Stimulated activated CD4-positive, alpha-beta T cell treated with anti-CD3 and anti-CD28 coated beads, Interleukin-1b, Interleukin-23, amount 100 ng/mL, for 24 hours (primary cell): ENCODE measurements at places on chromosomes 11 and 22.
A peak's percentile ranks its signal among the peaks of the same experiment; 100 is the strongest.

- no peak for DNase-seq
These were observed 46.4 kb upstream of the FTH1 start for GRCh38 chr11:62013537-62014476.

- no peak for DNase-seq
These were observed 74.7 kb upstream of the RRM1 start for GRCh38 chr11:4019891-4020290.

- no peak for DNase-seq
These were observed 5.7 kb downstream of the POLR3H start for GRCh38 chr22:41538583-41538982.

- DNase-seq, result no peak
These were observed 870 bp upstream of the FREY1 start for GRCh38 chr11:45907911-45908370.

DNA sequence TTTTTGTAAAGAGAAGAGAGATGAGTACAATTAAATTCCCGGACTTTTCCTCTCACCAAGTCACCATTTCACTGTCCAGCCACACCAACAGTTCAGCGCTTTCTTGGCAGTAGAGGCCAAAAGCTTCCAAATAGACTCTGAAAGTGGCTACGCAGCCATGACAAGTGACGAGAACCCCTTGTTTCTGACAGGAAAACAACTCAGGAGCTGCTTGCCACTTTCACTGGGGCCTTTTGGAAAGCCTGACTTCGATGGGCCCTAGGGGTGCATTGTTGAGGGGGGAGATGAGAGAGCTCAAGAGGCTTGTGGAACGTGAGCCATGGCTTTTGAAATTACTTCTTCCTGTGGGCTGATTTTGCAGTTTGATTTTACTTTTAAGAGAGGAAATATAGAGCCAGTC, 422.1 kb upstream of the FAT3 start:
- no peak for DNase-seq

DNA sequence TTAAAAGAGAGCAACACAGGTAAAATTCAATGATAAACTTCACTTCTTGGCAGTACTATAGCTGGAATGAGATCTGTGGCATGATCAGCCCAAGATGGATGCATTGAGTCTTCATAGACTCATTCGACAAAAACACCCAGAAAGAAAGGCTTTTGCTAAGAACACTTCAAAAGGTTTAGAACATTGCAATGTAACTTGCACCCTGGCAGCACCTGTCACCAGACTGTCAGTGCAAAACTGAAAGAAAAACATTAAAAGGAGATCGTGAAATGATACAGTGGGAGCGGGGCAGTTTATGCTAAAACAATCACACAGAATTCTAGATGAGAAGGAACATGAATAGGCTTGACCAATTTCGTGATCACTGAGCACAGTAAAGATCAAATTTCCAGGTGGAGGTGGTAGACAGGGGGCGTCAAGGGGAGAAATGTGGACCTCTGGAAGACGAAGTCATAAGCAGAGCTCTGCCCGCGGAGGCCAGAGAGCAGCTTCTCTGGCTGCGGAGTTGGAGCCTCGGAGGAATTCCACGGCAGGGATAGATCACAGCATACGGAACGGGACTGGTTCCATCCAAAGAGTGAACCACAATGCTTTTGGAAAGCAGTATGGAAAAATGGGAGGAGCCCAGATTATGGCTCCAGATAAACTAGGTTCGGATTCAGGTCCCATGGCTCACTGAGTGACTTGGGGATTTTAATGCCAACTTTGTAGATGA, 11.9 kb downstream of the VSIG10L2 start:
- DNase-seq, result no peak

- no peak for DNase-seq
These were observed at the start of gene LRRC10B for GRCh38 chr11:61507962-61508861. Gene LRRC10B (plus strand): TSS chr11:61508749. CDS start chr11:61508999, 250 bp downstream.

GRCh38 chr11:102559839-102560238, 29.3 kb upstream of the MMP7 start:
- no peak for DNase-seq

- DNase-seq, result no peak
These were observed 36.2 kb upstream of the POGLUT3 start for GRCh38 chr11:108534274-108534882.

DNA sequence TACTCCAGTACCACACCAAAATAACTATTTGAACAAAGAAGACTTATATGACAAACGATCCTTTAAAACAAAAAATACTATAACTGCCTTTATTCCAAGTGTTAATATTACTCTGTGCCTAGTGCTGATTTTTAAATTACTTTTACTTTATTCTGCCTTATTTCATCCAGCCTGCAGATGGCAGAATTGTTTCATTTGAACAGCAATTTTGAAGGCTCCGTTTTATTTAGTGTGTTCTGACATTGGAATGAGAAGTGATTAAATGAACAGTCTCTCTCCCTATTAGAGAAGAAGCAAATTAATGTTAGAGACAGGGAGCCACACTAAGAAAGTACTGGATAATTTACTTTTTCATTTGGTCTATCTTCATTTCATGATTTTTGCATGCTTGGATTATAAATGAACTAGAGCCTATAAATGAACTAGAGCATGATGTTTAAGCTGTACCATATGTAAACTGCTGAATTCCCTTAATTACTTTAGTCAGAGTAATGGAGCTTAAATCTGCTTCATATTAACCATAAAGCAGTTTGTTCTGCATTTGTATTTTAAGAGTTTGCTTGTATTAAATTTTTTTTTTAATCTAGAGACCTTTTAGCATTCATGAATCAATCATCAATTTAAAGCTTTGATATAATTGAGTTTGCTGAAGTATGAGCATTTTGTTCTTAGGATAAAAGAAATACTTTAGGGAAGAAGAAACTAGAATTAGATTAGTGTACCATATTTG, 9.8 kb downstream of the PDHX start:
- no peak for DNase-seq

- DNase-seq, result no peak
These were observed 744.6 kb downstream of the FAM181B start for GRCh38 chr11:81989093-81989492.

DNA sequence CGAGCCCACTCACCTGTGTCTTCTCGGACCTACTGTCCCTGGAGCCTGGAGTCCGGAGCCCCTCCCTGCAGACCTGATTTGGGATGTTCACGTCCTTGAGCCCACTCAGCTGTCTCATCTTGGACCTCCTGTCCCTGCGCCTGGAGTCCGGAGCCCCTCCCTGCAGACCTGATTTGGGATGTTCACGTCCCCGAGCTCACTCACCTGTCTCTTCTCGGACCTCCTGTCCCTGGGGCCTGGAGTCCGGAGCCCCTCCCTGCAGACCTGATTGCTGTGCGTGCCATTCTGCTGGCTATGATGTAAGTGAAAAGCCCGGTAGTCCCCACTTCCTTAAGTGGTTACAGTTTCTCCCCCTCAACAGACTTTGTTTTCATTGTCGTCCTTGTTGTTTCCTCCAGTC, 867.1 kb downstream of the BRD1 start:
- DNase-seq, result no peak

- DNase-seq, result no peak
These were observed 2.4 kb downstream of the TSKU start for GRCh38 chr11:76785513-76785912.

GRCh38 chr11:20880094-20880493, 210.7 kb downstream of the NELL1 start:
- no peak for DNase-seq

DNA sequence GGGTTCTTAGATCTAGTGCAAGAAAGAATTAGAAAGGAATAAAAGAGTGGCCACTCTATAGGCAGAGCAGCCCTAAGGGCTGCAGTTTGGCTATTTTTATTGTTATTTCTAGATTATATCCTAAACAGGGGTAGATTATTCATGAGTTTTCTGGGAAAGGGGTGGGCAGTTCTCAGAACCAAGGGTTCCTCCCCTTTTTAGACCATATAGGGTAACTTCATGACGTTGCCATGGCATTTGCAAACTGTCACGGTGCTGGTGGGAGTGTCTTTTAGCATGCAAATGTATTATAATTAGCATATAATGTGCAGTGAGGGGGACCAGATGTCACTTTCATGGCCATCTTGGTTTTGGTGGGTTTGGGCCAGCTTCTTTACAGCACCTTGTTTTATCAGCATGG, 44.6 kb downstream of the METTL15 start:
- no peak for DNase-seq

GRCh38 chr11:102111011-102111786, 952 bp downstream of the YAP1 start:
- no peak for DNase-seq

DNA sequence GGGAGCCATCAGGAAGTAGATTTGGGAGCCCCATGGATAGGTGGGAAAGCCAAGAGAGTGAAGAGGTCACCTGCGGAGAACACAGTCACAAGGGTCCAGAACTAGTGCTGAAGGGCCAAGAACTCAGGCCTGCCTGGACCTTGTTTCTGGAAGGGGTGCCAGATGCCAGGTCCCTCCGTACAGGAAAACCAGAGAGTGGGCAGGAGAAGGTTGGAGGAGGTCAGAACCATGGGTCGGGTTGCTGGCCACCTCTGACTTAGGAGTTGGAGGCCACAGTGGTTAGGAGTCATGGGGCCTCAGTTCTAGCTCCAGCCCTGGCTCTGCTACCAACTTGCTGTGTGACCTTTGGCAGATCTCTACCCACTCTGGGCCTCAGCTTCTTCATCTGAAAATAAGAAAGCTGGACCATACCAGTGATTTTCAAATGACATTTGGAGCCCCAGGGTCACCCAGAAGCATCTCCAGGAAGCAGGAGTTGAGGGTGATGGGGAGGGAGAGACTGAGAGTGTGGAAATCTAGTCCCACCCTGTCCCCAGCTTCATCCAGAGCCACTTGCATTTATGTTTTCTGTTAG, 20.8 kb upstream of the TUB start:
- no peak for DNase-seq

GRCh38 chr22:44639891-44640617, 62.0 kb upstream of the PRR5 start:
- no peak for DNase-seq

GRCh38 chr11:66089067-66089466, 19.0 kb downstream of the PACS1 start:
- no peak for DNase-seq

GRCh38 chr22:32281072-32281471, 25.9 kb upstream of the SLC5A4 start:
- no peak for DNase-seq

DNA sequence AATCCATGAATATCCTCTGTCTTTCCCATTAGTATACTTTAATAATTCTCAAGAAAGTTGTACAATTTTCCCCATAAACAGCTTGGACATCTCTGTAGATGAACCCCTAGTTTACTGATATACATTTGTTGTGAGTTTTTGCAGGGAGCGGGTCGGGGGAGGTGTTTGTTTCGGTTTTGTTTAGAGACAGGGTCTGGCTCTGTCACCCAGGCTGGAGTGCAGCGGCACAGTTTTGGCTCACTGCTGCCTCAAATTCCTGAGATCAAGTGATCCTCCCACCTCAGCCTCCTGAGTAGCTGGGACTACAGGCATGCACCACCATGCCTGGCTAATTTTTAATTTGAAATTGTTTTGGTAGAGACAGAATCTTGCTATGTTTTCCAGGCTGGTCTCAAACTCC, 57.6 kb downstream of the IGLL5 start:
- DNase-seq, result no peak

GRCh38 chr11:113370634-113371033, 16.9 kb upstream of the ANKK1 start:
- DNase-seq, result no peak

DNA sequence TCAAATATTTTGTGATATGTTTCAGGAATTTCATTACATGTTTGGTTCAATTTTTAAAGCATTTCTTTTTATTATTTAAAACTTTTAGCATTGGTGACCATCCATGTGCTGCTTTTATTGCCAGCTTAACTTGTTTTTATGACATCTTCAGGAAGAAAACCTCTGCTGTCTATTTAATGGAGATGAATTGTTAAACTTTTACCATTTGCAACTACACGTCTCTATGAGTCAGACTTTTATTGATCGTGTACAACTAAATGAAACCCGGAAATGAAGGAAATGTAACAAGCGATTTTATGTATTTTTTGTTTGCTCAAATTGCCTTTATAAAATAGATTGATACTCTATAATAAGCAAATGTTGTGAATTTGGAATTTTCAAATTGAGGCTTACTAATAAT, 113.0 kb downstream of the PTPRJ start:
- no peak for DNase-seq

- DNase-seq, result no peak
These were observed 236.5 kb downstream of the ST3GAL4 start for GRCh38 chr11:126591966-126592489.

- DNase-seq, result peak; percentile 4
These were observed 148.2 kb upstream of the SNX19 start for GRCh38 chr11:131064373-131064991.

GRCh38 chr11:128379587-128380580, 207.5 kb downstream of the ETS1 start:
- no peak for DNase-seq

DNA sequence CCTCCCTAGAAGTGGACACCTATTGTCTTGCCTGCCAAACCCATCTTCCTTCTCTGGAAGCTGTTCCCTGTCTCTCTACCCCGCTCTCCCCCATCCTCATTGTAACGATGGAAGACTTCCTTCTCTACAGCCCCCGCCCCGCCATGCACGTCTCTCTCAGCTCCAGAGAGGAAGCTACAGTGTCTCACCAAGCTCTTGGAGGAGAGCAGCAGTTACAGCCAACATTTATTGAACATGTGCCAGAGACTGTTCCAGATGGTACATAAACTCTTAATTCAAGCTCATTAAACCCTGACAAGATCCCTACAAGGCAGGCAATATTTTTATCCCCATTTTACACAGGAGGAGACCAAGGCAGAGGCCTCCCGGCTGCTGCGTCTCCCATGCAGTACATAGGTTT, 15.1 kb downstream of the MCHR1 start:
- DNase-seq, result no peak

GRCh38 chr11:130055617-130056016, 14.1 kb upstream of the APLP2 start:
- no peak for DNase-seq

DNA sequence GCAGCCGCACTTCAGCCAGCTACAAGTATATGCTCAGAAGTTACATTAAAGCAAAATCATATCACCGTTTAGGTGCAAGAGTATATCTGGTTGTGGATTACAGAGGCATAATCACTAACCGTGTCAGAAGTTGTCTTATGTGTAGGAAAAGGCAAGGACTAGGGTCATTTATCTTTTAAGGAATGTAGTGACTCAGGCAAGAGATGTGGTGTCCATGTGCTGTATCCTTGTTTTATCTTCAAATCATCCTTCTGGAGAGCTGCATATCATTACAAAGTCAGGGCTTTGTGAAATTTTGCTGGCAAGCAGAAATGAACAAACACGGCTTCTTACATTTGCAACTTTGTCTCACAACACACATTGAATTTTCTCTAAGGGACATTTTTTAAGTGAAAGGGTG, 12.7 kb upstream of the CHORDC1 start:
- DNase-seq, result no peak

DNA sequence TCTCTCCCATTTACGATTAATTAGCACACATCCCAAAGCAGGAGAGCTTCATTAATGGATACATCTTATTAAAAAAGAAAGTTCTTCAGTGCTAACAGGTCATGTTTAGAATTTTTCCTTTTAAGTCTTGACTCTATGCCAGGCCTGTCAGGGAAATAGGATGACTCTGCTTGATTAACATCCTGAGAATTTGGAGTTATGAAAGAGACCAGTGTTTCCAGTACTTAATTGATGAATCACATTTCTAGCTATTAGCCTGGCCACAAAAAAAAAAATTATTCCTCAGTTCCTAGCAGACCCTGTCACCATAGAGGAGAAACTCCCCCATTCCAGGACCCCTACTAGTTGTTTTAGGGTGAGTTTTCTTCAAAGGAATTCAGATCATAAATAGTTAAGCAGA, 23.6 kb upstream of the ME3 start:
- no peak for DNase-seq
